ENCODE measurements at places on chromosomes 3 and 15.
A peak's percentile ranks its signal among the peaks of the same experiment; 100 is the strongest.

- no peak for DNase-seq
These were observed 24.3 kb downstream of the SNX33 start for GRCh38 chr15:75671730-75672602.

GRCh38 chr15:68441045-68441743 lies 9.2 kb upstream of the ITGA11 start:
- DNase-seq: no peak

DNA sequence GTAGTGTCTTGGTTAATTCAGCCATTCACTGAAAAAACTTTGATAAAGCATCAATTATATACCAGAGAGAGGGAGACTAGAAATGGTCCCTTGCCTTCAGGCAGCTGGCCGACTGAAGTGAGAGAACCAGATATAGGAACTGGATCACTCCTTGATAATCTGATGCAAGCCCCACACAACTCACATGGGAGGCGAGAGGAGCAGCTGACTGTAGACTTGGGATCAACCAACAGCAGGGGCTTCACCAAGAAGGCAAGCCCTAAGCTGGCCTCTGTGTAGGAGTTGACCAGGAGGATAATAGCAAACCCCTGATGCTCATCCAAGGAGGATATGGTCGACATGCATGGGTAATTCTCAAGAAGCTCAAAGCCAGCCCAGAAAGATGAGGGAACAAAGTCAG lies 133.1 kb downstream of the SRGAP3 start:
- DNase-seq: no peak

DNA sequence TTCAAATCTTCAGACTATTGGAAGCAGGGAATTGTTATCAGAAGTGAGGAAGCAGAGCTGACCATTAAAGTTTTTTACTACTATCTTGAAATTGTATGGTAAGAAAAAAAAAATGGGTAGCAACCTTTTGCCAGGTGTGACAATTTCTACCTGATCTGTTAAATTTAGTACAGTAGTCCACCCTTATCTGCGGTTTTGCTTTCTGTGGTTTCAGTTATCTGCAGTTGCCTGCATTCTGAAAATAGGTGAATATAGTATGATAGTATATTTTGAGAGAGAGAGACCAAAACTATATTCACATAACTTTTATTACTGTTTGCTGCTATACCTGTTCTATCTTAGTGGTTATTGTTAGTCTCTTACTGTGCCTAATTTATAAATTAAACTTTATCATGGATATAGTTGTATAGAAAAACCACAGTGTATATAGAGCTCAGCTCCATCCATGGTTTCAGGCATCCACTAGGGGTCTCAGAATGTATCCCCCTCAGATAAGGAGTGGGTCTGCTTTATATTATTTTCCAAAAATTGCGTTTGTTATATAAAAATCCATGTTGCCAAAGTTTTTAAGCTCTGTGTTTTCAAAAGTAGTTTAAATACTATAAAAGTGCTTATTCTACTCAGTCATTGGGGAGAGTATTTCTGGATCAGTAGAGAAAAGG lies 69.9 kb downstream of the PTPRG start:
- no peak for DNase-seq

DNA sequence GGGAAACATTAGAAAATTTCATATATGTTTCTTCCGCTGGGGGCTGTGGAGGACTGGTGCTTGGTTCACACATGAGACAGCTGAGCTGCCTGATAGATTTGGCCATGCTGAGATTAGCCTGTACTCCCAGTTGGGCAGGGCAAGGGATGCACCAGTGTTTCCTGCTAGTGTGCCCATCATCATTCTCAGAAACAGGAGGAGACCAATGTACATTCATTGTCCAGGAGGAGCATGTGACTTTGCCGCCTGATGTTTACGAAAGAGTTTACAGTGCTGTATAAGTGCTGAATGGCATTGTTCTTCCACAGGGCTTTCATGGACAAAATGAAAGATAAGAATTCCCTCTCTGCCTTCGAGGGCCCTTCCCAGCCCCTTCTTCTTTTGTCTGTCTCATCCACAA lies 311.1 kb upstream of the THBS1 start:
- DNase-seq: no peak

DNA sequence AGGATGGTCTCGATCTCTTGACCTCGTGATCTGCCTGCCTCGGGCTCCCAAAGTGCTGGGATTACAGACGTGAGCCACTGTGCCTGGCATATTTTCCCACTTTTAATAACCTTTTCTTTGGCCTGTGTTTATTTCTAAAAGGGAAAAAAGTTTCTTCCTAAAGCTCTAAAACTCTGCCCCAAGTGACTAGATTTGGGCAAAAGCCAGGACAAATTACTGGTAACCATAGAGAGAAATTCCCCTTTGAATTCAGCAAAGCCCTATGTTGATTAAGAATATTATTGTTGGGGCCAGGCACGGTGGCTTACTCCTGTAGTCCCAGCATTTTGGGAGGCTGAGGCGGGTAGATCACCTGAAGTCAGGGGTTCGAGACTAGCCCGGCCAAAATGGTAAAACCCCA lies 11.5 kb upstream of the TRPM7 start:
- DNase-seq: no peak

DNA sequence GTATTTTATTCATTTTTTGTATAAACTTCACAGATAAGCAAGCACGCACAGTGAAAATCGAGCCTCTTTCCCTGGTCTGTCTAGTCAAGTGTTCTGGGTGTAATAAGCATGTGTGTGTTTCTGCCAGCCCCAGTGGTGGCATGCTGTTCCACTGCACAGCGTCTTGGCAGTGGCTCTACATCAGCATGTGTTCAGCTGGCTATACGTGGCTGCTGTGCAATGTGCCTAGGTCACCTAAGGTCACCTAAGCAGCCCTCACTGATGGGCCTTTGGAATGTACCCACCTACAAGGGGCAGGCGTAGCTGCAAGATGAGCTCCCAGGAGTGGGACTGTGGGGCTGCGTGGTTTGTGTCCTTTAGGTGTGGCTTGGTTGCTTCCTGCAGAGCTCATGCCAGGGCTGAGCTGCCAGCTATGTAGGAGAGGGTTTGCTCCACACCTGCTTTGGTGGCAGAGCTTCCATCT lies 4.9 kb downstream of the LIMD1 start:
- DNase-seq: no peak

DNA sequence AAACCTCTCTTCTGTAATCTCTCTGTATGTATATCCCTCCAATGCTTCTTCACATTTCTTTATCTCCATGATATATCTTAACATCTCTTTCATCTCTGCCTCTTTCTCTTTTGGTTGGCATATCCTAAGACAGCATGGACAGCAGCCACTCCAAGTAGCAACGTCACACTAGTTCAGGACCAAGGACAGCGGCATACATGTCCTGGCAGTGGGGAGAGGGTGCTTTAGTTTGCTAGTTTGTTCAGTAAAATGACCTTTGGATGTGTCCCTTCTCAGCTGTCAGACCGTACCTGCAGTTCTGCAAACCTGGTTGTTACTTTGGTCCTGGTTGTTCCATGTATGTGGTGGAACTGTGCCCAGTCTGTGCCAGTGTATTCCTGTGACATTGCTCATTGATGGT lies 225.6 kb upstream of the ROPN1 start:
- DNase-seq: peak; percentile 86

DNA sequence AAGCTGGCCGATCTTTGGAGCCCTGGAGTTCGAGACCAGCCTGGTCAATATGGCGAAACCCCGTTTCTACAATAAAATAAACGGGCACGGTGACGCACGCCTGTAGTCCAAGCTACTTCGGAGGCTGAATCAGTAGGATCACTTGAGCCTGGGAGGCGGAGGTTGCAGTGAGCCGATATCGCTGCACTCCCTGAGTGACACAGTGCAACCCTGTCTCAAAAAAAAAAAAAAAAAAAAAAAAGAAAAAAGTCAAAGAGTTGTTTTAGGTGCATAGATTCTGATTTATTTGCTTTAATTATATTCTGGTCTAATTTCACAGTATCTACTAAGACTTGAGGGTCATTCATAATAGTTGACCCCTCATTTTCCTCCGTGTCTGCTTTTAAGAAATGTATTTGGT lies 1.7 kb downstream of the ARL13B start:
- no peak for DNase-seq

GRCh38 chr3:156594219-156594683 lies 39.3 kb upstream of the SSR3 start:
- DNase-seq: no peak

- no peak for DNase-seq
These were observed 1.6 kb downstream of the STRA6 start for GRCh38 chr15:74200871-74201419.

DNA sequence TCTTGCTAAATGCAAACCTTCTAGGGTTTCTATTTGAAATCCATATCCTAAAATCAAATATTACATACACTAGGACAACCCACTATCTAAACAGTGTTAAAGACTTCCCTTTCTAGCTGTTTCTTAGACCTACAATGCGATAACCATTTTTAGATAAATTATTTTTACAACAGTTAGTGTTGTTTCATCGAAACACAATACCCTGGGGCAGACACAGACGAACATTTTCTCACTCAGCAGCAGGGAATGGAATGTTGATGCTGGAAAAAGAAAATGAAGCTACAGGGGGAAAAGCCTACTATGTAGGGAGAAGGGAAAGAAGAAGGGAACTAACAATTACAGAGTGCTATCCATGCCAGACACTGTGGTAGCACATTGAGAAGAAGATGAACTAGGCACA lies 6.0 kb upstream of the HERC1 start:
- no peak for DNase-seq

- no peak for DNase-seq
These were observed 2.1 kb downstream of the GHSR start for GRCh38 chr3:172446198-172446597.

GRCh38 chr15:84608707-84609284 lies 8.0 kb downstream of the ZSCAN2 start:
- no peak for DNase-seq

DNA sequence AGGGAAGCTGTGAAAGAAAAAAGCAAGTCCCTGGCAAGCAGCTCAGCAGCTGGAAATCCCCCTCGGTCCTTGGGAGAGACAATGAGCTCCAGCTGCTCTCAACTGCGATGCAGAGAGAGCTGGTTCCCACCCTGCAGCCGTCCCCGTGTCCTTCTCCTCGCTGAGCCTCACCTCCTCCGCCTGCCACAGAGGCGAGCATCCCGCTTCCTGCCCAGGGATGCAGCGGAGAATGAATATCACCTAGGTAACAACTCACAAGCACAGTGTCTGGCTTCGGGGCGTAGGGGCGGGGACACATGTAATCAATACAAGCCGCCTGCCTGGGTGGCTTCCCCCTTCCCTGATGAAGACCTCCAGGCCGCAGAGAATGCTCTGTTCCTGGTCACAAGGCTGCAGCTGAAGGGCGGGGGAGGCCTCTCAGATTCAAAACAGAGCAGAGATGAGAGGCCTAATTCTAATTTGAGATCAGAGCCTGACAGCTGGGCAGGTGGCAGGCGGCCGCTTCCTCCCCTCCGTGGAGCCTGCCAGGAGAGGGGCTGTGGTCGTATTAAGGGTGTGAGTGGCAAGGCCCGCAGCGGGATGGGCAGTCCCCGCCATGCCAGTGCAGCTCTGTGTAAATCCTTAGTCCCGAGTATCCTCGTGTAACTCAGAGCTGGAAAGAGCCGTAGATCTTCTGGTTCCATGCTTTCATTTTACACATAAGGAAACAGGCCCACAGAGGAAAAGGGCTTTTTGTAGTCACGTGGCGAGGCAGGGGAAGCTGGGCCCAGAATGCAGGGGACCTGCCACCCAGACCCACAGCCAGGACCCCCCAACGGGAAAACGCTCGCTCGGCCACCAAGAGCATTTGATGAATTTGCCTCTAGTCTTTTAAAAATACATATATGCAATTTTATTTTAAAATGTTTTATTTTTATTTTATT lies 24.3 kb downstream of the ZDHHC19 start:
- DNase-seq: no peak

- DNase-seq: peak; percentile 12
These were observed 29.5 kb downstream of the B4GALT4 start for GRCh38 chr3:119211193-119211592.

- DNase-seq: no peak
These were observed 69.9 kb upstream of the TNFSF10 start for GRCh38 chr3:172592898-172593669.

DNA sequence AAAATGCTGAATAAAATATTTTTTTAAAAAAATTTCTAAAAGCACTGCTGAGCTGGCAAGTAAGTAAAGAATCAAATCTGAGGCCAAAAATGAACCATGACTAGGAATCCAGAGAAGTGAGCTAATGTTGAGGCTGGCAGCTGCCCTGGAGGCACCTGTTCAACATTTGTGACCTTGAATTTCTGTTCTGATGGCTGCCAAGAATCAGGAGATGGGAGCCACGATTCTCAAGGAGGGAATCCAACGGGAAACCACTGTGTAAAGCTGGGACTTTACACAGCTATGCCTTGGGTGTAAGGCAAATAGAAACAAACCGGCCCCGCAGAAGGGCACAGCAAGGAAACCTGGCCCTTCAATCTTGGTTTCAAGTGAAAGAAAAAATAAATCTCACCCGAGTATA lies 22.7 kb downstream of the HEG1 start:
- no peak for DNase-seq

DNA sequence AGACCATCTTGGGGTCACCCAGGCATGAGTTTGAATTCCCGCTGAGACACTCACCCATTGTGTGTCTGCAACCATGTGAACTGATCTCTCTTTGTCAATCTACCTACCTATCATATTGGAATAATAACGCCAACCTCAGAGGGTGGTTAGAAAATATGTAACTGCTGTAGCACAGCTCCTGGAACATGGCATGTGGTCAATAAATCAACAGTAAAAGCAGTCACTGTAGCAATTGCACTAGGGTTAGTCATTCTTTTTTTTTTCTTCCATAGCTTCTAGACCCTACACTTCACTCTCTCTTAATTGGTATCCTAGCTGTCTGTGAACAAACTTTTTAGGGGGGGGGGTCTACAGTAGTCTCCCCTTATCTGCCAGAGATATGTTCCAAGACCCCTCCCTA lies 64.2 kb upstream of the SLCO2A1 start:
- no peak for DNase-seq

DNA sequence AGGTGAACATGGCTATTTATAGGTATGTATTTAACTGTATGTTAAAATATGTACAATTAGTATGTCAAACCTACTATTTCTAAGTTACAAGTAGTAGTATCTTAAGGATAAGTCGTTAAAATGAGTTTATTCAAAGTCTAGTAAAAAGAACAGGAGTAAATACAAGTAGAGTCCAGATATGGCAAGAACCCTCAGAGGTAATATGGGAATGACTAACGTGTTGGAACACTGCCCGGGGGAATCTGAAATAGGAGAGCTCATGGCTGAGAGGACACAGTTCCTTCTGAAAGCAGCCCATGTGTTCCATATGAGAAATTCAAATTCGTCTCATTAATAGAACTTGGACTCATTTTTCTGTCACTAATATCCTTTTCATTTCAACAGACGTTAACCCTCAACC lies 158.8 kb downstream of the CLSTN2 start:
- peak; percentile 68 for DNase-seq

GRCh38 chr3:158774965-158775364 lies 26.9 kb upstream of the MFSD1 start:
- no peak for DNase-seq

- DNase-seq: no peak
These were observed 97.7 kb downstream of the TP63 start for GRCh38 chr3:189728915-189729314.

- no peak for DNase-seq
These were observed 48.8 kb upstream of the SRGAP3 start for GRCh38 chr3:9298236-9298635.

- DNase-seq: peak; percentile 41
These were observed 277.2 kb downstream of the TBL1XR1 start for GRCh38 chr3:176919836-176920765.
